ENCODE measurements at places on chromosomes 6 and 20.

- no peak for DNase-seq
Observed at GRCh38 chr6:141107591-141108160, 1025.0 kb upstream of the GJE1 start.

GRCh38 chr20:50108556-50109235 is 4.3 kb downstream of the UBE2V1 start:
- DNase-seq, result no peak

GRCh38 chr6:135922174-135922573 is 70.7 kb downstream of the PDE7B start:
- peak; percentile 90 for DNase-seq

DNA sequence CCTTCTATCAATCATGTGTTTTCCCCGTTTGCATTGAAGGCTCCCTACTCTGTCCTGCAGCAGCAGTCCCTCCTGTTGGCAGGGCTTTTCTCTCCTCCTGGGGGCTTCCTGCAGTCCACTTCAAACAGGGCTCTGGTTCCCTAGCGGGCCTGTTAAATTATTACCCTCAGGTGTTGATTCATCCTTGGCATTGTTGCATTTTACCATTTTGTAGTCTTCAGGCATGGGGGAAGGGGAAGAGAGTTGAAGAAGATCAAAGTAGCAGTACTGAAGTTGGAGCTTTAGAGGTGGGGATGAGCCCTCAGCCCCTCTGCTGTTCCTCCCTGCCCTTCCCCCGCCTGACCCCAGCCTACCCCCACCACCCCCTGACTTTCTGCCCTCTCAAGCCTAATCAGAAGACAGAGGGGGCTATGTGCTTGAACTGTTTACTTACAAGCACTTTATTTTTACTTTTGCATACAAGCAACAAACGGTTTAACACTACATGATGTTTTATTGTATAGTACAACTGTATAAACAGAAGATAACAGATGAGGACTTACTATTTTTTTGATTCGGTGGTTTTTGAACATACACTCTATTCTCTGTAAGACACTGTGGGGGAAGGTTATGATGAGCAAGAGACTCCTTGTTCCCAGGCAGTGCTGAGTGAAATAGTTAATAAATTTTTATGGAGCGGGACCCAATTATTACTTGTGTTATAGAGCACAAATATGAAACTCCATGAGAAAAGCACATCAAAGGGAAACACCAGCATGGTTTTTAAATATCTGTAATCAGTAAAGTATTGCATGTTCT is 169.7 kb downstream of the EYA4 start:
- no peak for DNase-seq

DNA sequence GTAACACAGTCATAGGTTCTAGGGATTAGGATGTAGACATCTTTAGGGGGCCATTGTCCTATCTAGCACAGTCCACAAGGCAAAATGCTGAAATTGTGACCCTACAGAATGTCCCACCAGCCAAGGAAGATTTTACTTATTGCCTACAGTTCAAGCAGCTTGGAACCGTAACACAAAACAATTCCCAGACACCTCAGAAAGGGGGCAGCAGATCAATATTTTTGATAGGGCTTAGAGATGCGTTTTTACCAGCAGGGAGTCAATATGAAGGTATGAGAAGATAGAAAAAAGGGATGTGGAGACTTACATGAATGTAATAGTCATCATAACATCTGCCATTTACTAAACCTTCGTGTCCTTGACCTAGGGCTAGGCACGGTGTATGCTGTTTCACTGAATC is 81.0 kb downstream of the TMEM170B start:
- DNase-seq, result no peak

DNA sequence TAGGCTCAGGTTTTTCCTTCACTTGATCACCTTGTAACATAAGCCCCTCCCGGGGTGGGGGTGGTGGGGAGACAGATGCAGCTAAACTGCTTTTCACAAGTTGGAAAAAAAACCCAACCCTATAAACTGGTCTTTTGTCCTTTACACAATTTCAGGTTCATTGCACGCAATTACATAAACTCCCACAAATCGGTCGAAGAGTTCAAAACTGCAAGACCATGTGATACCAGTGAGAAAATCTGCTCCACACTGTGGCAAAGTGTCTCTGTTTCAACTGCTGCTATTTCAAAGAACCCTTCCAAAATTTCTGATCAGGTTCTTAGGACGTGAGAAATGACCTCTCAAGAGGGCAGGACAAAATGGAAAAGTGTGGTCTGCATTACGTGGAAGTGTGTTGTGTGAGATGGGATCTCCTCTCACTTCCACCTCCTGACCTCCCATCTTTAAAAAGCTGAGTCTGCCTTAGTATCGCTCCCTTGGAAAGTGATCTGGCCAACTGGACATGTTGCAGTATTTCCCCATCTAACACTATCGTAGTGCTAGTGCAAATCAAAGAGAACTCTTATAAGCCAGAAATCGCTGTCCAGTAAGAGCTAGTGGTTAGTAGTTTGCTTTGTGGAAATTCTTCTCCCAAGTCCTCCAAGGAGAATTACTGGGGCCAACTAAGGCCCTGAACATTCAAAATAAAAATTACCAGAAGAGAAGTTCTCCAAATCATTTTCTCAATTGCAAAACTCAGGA is 60.1 kb downstream of the PRND start:
- DNase-seq, result no peak

DNA sequence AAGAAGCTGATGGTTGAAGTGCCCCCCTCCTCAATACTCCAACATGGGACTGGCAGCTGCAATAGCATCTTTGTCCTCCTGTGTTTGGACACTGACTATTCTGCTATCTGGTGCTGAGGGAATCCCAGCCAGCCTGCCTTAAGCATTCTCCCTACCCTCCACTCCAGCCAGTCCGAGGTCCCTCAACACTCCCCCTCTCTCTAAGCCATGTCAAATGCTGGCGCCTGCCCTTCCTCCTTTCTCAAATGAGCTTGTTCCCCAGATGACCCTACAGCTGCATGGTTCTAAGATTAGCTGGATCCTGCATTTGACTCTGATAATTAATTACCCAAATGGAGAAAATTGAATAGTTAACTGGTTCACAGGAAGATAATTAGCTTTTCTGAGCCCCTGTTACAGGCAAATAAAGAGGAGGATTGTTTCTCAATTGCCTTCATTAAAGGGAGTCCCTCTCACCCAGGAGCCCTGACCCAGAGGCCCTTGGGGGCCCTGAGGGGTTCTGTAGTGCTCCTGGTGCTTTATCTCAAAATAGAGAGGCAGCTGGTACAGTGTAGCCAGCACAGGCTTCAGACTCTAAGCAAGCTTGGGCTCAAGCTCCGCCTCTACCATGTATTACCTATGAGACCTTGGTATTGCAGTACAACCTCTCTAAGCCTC is 37.9 kb upstream of the CHD6 start:
- DNase-seq, result no peak

DNA sequence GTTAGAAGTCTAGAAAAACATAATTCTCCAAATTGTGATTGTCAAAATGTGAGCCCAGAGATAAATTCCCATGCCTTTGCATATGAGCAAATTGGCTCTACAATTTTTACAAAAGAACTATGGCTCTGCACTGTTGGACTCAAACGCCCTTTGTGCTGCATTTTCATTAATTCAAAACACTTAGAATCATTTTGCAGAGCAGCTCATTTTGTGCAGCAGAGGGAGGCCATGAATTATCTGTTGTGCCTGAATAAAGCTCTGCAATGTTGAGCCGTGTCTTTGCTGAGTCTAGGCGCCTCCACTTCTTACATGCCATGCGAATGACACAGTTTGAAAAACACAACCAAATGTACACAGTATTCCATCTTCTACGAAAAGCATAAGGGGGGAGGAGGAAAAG is 230.2 kb downstream of the PRKN start:
- DNase-seq, result no peak

- DNase-seq, result no peak
Observed at GRCh38 chr20:22848364-22848763, 186.7 kb upstream of the SSTR4 start.

- no peak for DNase-seq
Observed at GRCh38 chr6:111782192-111782809, 91.0 kb downstream of the FYN start.

DNA sequence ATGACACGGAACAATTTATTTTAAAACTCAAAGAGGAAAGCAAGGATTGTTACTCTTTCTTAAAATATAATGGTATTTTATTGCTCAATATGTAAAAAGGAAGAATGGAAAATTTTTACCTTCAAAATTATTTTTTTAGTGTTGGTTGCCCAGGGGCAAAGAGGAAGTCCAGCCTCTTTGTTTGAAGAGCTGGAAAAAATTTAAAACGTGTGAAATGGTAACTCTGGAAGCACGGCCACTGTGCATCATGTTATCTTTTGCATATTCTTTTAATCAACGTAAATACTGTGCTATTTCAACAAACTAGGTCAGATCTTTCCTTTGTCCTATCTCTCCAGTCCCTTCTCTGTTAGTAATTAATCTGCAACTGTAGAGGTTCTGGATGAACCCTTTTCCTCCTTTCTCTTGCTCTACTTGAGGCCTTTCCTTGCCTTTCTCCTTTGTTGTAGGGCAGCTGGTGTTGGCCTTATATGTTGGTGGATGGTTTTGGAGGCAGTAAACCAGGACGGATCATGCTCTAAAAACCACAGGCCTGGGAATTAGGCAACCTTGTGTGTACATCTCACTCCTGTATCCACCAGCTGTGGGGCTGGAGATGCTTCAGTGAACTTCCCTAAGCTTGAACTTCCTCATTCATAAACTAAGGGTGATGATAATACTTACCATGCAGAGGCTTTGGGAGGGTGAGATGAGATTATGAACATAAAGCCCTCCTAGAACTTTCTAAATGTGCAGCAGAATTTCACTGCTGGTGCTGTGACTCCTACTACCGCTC is 143.3 kb downstream of the PRL start:
- no peak for DNase-seq

DNA sequence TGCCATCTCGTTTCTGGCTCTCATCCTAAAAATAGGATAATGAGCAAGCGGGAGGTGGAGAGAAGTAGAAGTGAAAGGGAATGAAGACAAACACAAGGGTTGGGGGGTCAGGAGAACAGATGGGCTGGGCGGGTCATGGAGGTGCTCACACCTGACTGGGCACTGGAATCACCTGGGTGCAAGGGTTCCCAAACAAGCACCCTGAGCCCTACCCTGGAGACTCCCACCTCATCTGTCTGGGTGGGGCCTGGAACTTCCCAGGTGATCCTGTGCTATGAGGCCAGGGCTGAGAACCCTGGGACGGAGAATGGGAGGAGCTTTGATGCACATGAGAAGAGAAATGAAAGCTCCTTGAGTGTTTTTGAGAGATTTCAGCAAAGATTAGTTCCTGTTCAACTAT is 223.6 kb downstream of the ANKRD60 start:
- no peak for DNase-seq

DNA sequence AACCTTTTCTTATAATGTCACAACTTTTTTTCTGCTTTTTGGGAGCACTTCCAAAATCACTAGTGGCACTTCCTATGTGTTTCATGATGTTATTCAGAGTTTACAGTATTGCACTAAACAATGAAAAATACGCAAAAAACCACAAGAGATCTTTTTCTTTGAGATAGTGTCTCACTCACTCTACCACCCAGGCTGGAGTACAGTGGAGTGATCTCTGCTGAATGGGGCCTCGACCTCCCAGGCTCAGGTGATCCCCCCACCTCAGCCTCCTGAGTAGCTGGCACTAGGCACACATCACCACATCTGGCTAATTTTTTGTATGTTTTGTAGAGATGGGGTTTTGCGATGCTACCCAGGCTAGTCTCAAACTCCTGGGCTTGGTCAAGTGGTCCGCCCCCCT is 158.7 kb downstream of the COL21A1 start:
- no peak for DNase-seq

- DNase-seq, result no peak
Observed at GRCh38 chr6:13998356-13998755, 73.6 kb downstream of the RNF182 start.

DNA sequence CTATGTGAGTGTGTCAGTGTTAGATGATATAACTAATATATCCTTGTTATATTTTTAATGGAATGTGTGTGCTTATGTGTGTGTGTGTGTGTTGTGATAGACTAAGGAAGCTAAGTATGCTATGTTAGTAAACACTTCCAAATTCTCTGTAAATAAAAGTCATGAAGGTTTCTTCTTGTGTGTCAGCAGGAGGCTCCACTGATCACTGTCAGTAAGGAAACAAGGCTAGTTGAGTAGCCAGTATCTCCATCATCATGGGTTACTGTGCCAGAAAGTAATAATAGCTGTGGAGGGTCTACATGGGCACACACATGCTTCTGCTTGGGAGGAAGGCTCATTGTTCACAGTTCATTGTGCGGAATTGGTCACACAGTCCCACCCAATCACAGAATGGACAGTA is 302.8 kb upstream of the RNF217 start:
- no peak for DNase-seq

DNA sequence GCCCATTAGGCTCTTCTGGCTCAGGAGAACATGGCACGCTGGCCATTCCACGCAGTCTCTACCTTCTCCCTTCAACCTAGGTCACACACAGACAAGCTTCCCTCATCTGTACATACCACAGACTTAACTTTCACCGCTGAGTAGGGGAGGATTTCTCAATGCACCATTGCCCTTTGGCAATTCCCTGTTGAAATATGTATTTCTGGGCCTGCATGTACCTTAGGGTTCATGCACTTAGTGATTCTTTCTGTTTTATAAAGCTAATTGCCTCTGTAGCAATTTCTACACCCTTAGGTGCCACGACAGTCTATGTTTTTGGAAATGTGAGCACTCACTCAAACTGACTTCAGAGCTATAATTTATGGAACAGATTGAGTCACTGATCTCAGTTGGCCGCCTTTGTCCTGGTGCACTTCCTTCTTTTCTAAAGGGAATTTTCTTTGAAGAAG is 253.8 kb upstream of the PRDM1 start:
- DNase-seq, result no peak

DNA sequence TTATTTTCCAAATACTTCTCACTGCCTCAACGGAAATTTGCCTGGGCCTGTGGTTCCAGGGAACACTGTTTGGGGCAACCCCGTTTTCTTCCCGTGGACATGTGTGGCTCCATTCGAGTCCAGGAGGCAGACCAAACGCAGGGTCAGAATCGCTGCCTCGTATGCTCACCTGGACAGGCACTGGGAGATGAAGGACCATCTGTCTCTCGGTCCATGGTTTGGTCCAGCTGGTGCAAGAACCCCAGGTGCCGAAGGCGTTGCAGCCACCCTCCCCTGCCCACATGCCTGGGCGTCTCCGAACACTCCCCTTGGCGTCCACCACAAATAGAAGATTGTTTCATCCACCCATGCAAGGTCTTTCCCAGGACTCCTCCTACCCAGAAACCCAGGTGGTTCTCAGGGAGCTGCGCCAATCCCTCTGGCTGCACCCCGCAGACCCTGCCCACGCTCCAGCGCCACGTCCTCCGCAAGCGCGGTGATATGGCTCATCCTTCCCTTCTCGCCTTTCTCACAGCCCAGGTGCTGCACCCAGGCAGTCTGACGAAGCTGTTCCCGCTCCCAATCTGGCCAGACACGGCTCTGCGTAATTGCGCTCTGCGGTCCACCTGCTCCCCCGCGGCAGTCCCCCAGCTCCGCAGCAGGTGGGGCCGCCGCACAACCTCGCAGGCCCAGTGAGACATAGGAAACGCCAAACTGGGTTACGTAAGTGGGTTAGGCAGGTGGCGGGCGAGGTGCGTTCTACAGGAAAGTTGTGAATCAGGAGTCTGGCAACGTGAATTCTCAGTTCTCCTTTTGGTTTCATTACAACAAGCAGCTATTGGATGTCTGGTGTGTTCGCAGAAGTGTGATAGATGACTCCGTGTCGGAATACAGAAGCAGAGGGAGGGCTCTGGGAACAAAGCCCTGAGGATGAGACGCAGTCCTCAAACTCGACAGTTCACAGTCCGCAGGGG is 146.2 kb upstream of the ECI2 start:
- no peak for DNase-seq

GRCh38 chr6:121438869-121439268 is 3.4 kb downstream of the GJA1 start:
- DNase-seq, result no peak

GRCh38 chr6:152952866-152953509 is 29.9 kb downstream of the FBXO5 start:
- DNase-seq, result no peak

GRCh38 chr20:37295001-37295400 is 5.5 kb downstream of the MANBAL start:
- peak; percentile 82 for DNase-seq

All from AG09319 (cell line).